ENCODE measurements at places on chromosomes 13 and 19.
A peak's percentile ranks its signal among the peaks of the same experiment; 100 is the strongest.

DNA sequence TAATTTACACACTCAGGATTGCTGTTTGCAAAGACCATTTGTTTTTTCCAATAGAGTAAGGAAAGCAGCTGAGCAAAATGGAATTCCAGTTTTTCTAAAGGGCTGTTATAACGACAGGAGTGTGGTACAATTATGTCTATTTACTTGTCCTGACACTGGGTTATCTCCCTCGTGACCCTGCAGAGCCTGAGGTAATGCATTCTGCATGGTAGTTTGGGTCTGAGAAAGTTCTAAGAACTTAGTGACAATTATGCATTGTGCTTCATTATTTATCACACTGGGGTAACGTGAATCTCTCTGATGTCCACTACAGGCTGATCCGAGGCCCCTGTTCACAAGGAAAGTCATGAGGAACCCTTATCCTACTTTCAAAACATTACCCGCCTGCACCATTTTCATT, 50.7 kb upstream of the EDNRB start:
- no peak for DNase-seq

DNA sequence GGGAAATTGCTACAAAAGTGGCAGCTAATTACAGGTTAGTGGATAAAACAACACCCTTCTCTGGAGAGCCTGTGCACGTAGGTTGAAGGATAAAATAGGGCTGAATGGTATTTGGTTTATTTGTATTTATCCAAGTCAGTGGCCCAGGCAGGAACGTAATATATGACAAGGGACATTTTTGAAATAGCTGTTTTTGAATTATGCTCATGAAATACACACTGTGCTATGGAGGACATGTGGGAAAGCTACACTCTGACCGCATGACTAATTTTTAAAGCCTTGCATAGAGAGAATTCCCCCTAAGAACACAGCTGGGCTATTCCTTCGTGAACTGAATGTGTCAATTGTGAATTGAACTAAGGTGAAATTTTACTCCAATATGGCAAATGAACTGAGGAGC, 292.1 kb upstream of the MAB21L1 start:
- DNase-seq: no peak

GRCh38 chr19:4971424-4971793, 2.5 kb downstream of the KDM4B start:
- DNase-seq: no peak

DNA sequence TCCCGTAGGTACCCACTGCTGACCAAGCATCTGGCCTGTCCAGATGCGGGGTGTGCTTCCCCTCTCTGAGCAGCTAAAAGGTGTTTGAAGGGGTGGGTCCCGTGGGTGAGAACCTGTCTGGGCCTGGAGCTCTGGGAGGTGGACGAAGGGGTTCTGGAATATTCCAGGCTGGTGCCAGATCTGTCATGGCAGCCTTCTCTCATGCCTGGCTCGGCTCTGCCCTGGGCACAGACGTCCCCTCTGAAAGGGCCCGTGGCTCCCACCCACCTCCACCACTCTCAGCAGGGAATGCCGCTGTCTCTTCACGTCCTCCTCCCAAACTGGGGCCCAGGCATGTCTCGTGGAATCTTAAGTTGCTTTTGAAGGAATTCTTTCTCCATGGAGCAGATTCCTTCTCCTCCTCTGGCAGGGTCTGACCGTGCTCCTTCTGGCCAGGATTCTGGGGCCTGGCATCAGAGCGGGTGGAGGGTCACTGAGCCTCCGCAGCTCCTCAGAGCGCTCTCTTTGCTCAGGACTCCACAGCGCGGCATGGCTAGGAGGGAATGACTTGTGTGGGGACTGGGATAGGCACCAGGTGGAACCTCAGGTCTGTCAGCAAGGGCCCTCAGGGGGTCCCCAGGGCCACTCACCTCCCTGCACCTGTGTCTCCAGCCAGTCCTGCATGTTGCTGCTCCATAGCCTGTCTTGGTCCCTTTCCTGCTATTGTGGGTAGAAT, 5.9 kb upstream of the MCF2L start:
- no peak for DNase-seq

GRCh38 chr13:42028113-42028799, 20.2 kb upstream of the DGKH start:
- DNase-seq: no peak

GRCh38 chr13:44017756-44018309, 138.1 kb downstream of the LACC1 start:
- DNase-seq: no peak

DNA sequence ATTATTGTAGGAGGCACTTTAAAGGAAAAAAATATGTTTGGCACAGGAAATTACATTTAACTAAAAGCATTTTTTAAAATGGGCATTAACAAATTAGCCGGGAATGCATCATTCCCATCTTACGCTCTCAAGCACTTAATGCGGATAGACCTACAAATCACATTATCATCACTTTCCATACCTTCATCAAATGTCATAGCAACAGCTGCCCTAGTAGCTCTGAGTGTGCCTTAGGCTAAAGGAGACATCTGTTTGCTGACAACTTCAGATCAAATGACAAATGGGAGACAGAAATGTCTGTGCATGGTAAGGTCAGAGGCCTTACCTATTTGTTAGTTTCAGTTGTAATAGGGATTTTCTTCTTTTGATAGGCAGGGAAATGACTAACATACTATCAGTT, 773.2 kb upstream of the SLC10A2 start:
- no peak for DNase-seq

DNA sequence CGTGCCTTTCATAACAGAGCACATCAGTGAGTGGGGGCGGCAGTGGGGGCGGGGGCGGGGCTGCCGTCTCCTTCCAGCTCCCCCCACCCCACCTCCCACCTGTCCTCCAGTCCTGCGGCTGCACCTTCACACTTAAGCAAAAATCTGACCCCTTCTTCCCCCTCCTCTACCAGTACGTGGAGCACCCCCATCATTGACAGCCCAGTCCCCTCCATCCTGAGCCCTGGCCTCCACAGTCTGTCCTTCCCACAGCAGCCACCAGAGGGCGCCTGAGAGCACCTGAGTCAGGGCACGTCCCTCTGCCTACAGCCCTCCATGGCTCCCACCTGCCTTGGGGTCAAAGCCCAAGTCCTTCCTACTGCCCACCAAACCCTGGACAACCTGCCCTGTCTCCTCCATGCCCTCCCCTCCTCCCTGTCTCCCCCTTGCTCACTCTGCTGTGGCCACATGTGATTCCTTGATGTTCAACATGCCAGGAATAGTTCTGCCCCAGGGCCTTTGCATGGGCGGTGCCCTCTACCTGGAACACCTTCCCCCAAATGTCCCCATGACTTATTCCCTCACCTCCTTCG, 4.0 kb downstream of the EBI3 start:
- peak; percentile 55 for DNase-seq

- DNase-seq: no peak
Observed at GRCh38 chr19:13275016-13275722, 125.0 kb downstream of the IER2 start.

DNA sequence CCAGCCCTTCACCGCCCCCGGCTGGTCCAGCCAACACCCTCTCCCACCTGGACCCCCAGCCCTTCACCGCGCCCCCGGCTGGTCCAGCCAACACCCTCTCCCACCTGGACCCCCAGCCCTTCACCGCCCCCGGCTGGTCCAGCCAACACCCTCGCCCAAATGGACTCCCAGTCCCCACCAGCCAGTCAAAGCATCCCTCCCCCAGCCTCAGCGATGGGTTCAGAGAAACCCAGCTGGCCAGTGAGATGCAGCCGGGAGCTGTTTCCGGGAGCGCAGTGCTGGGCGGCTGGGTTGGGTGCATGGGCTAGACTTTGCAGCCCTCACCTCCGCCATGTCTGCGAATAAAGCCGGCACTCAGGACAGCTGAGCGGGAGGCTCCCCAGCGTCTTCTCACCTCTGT, 6.5 kb upstream of the CDC34 start:
- no peak for DNase-seq

GRCh38 chr19:45518469-45518826, 11.2 kb downstream of the VASP start:
- DNase-seq: no peak

DNA sequence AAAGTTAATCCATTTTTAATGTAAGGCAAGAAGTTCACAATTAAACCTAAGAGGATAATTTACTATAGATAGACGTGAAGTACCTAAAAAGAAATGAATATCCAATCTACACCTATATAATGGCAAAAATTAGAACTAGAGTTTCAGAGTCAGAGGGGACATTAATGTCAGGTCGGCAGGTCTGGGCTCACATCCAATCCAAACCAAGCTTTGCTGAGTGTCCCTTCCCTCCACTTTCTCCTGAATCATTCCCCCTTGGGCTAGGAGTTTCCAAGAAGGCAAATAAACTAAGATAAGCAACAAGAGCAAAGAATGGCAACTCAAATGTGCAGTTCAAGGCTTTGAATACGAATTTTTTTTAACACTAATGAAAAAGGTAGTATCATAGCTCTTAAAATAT, 2.9 kb downstream of the FLT3 start:
- no peak for DNase-seq

DNA sequence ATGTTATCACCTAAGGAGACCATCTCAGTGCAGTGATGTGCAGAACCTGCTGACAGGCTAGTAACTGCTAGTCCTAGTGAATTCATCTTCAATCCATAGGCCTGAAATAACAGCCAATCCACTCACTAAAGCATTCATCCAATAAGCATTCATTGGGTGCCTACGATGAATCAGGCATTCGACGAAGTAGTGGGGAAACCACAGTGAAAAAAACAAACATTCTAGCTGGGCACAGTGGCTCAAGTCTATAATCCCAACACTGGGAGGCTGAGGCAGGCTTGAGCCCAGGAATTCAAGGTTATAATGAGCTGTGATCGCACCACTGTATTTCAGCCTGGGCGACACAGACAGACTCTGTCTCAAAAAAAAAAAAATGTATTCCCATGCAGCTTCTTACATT, 135.6 kb downstream of the RNF17 start:
- no peak for DNase-seq

- no peak for DNase-seq
Observed at GRCh38 chr19:28843761-28844492, 369.0 kb downstream of the UQCRFS1 start.

- DNase-seq: no peak
Observed at GRCh38 chr13:91056746-91057145, 290.7 kb upstream of the MIR17HG start.

GRCh38 chr19:13834244-13835069, 39.2 kb downstream of the ZSWIM4 start:
- no peak for DNase-seq

DNA sequence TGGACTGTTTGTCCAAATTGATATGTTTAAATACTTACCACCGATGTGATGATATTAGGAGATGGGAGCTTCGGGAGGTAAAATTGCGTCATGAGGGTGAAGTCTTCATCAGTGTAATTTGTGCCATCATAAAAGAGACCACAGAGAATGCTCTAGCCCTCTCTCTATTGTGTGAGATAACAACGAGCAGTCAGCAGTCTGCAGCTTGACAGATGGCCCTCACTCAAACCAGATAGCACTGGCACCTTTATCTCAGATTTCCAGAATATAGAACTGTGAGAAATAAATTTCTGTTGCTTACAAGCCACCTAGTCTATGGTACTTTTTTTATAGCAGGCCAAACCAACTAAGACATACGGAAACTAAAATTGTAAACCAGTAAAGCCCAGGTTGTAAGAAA, 1718.9 kb upstream of the MIR17HG start:
- DNase-seq: no peak

DNA sequence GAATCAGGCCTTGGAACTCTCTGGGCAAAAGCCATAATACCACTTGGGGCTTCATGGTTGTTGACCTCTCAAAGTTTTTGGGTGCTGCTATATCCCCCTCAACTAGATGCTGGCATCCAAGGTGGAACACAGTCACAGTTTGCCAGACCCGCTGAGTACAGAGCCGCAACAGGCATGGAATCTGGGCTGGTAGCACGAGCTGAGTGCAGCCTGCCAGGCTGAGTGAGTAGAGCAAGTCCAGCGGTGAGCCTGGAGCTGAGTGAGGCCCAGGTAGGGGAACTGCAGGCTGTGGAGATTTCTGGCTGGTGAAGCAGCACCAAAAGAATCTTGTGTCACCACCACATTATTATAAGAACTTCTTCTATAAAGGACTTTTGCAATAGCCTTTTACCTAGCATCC, 192.6 kb downstream of the PCDH17 start:
- no peak for DNase-seq

DNA sequence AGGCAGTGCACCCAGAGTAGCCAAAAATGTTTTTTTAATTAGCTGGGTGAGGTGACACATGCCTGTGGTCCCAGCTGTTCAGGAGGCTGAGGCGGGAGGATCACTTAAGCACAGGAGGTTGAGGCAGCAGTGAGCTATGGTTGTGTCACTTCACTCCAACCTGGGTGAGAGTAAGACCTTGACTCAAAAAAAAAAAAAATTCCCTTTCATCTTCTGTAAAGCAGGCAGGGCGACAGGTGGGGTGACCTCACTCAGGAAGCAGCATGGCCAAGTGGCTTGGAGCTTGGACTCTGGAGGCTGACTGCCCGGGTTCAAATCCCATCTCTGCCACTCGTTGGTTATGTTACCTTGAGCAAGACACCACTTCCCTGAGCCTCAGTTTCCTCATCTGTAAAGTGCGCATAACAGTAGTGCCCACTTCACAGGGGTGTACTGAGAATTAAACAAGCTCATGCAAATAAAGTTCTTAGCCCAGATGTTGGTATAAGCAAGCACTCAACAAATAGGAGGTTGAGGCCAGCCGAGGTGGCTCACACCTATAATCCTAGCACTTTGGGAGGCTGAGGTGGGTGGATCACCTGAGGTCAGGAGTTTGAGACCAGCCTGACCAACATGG, 48.3 kb downstream of the MAP4K1 start:
- no peak for DNase-seq

DNA sequence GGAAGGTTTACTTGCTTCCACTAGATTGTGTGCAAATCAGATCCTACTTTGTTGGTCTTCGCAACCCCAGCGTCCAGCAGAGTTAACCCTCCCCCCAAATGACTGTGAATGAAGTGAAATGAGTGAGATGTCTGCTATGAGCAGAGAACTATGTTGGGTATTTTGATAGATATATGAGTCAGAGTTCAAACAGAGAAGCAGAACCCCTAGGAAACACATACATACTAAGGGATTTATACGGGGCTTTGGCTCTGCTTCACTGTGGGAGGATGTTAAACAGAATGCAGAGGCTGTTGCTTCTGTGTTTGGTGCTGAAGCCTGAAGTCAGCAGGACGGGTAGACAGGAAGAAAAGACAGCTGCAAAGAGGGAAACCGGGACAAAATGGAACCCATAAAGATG, 197.0 kb downstream of the MZT1 start:
- no peak for DNase-seq

DNA sequence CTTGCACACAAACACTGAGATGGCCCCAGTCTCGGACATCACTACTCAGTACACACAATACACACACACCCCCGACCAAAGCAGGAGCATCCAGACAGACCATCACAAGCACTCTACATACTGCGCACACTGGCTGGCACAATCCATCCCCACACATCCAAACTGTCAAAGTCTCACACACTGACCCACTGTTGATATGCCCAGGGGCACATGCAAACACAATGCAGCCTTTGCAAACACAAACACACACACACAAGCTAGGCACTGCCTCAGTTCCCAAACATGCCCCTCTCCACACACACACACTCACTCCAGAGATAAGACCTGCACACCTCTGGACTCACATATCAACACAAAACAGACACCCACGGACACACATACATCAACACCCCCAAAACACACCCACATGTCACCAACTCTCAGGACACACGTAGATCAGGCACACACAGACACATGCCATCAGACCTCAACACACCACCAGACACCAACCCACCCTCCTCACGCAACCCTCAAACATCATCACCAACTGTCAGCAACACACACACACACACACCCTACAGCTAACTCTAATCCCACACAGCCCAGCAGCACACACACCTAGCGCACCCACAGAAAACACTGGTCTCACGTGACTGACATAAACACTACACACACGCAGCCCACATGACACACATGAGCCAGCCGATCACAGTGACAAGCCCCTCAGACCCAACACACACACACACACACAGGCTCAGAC, 1.9 kb downstream of the BBC3 start:
- no peak for DNase-seq
